ENCODE measurements at places on chromosomes 4 and X. TPM values are rescaled to one million over a fixed set of nuclear protein-coding genes. Genes with fewer than 3 reads are reported as not detected.

Gene FANCB
- total RNA-seq = 10.9 TPM

Gene FAM149A
- 0.71 TPM for total RNA-seq

Gene AMOT
- total RNA-seq = 0.69 TPM

Gene ZNF630
- 0.52 TPM for total RNA-seq

Gene DKC1
- total RNA-seq = 69.3 TPM

DNA sequence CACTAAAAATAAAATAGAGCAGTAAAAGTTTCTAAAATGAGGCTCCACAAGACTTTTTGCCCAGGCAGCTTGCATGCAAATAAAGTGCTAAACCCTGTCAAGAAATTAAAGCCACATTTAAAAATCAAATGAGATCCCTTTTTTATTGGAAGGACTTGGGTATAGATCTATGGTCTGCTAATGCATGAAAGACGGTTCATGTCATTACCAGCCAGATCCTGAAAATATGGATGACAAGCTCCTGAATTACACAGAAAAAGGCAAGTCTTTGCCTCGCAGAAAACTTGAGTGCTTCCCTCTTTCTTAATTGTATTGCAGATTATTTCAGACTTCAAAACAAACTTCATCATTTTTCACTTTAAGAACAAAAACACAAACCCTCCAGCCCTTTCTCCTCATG is 169.6 kb downstream of the LDB2 start:
- no peak overlapping the region for H3K4me3 ChIP-seq
- no peaks in the 10 kb centered on the region for H3K36me3 ChIP-seq
- no peaks in the 10 kb centered on the region for H3K27me3 ChIP-seq
- no peaks in the 10 kb centered on the region for H3K4me1 ChIP-seq
- no peak for DNase-seq

DNA sequence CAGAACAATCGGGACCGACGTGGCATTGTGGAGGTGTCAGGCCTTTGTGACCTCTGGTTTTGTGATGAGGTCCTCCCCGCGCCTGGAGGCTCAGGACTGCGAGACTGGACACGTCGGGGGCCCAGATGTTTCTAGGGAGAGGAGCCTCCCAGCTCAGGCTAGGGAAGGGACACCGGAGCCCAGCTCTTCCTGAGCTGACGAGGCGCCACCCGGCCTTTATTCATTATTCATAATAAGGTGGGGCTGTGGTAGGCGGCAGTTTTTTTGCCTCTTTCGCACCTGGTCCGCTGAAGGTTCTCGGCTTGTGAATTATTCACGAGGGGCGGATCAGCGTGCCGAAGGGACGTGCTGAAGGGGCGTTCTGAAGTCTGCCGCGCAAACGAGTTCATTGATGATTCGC is 2.3 kb upstream of the UBA1 start:
- H3K4me3 ChIP-seq = peak overlapping the region; percentile 87
- peaks cover 19% of the 10 kb centered on the region for H3K36me3 ChIP-seq
- H3K27ac ChIP-seq = peak overlapping the region; percentile 95
- peaks cover 39% of the 10 kb centered on the region for H3K4me1 ChIP-seq
- no peaks in the 10 kb centered on the region for H3K27me3 ChIP-seq
- DNase-seq = peak; percentile 59

DNA sequence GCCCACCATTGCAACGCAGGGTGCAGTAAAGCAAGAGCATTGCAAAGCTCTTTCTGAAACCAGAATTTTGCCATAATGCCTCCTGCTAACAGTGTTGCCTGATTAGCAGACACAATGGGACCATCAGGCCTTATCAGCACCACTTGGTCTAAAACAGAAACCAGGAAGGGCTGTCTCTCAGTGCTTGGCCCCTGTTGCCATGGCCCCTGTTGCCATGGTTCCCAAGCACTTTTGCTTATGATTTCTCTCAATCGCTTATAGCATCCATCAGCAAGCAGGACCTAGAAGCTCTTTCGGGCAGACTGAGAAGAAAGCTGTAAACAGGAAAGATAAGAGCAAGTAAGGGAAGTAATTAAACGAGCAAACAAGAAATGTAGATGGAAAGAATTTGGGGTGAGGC is 36.8 kb downstream of the RTL5 start:
- H3K36me3 ChIP-seq = no peaks in the 10 kb centered on the region
- peaks cover 8% of the 10 kb centered on the region for H3K4me1 ChIP-seq
- peak; percentile 58 for DNase-seq
- peaks cover 45% of the 10 kb centered on the region for H3K27me3 ChIP-seq
- H3K27ac ChIP-seq = no peak overlapping the region

- DNase-seq = no peak
- no peak overlapping the region for H3K27ac ChIP-seq
- H3K27me3 ChIP-seq = peaks cover 7% of the 10 kb centered on the region
- H3K36me3 ChIP-seq = peaks cover 10% of the 10 kb centered on the region
Measured at GRCh38 chr4:147844781-147845180, 112.9 kb downstream of the ARHGAP10 start.

DNA sequence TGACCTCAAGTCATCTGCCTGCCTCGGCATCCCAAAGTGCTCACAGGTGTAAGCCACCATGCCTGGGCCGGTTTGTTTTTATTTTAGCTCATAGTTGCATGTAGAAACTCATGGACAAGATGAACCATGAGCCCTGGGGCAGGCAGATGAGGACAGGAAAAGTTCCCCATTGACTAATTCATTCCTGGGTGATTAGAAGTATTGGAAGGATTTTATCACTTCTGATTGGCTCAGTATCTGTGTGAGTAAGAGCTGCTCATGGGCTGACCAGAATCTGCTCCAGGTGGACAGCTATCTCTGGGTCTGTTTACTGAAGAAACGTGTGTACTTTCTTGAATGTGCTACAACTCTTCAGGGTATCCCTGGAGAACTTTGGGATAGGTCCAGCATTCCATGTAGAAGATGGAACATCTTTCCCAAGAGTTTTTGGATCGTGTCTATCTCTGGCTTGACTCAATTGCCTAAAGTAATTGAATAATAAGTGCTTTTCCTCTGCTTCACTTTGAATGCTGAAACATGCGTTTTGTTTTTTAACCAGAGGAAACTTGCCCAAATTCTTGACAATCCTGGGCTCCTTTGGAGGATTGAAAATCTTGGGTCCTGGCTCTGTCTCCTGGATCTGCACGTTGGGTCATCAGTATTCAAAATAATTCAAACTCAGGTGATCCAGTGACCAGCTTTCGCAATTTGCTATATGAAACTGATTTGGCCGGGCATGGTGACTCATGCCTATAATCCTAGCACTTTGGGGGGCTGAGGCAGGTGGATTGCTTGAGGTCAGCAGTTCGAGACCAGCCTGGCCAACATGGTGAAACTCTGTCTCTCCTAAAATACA is 88.6 kb upstream of the DHRSX start:
- no peaks in the 10 kb centered on the region for H3K36me3 ChIP-seq
- H3K4me1 ChIP-seq = peaks cover 21% of the 10 kb centered on the region
- H3K27ac ChIP-seq = no peak overlapping the region
- peaks cover 13% of the 10 kb centered on the region for H3K27me3 ChIP-seq
- H3K4me3 ChIP-seq = no peak overlapping the region

DNA sequence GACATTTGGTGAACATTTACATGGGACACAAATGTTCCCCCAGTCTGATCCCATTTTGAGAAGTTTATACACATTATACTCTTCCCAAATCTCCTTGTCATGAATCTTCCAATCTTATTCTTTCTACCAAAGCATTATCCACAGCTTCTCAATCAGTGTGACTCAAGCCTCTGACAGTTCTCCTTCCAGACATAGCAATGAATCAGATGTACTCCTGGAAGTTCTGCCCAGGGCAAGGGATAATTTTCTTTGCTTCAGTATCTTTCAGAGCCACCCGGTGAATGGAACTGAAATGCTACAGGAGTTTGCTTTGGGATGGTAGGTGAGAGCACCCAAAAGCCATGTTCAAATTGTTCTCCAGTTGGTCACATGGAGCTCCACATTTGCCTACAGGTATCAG is 145.5 kb downstream of the ANXA5 start:
- peaks cover 21% of the 10 kb centered on the region for H3K27me3 ChIP-seq
- H3K36me3 ChIP-seq = no peaks in the 10 kb centered on the region
- H3K27ac ChIP-seq = no peak overlapping the region
- no peak for DNase-seq
- H3K4me1 ChIP-seq = no peaks in the 10 kb centered on the region

GRCh38 chr4:133154725-133155124 is 5.6 kb downstream of the PCDH10 start:
- H3K36me3 ChIP-seq = no peaks in the 10 kb centered on the region
- peaks cover 2% of the 10 kb centered on the region for H3K4me1 ChIP-seq
- peaks cover 45% of the 10 kb centered on the region for H3K27me3 ChIP-seq
- H3K27ac ChIP-seq = no peak overlapping the region

Data from activated CD4-positive, alpha-beta T cell treated with anti-CD3 and anti-CD28 coated beads, Interleukin-2, amount 10 ng/mL, durations not matched to agents 7 days and 5 days (primary cell).